CD8-positive, alpha-beta memory T cell (primary cell): ENCODE measurements at places on chromosomes 1 and 21. TPM values are rescaled to one million over a fixed set of nuclear protein-coding genes. Genes with fewer than 3 reads are reported as not detected.

The KCND3 gene
- total RNA-seq: not detected

The FCGR2B gene
- 0.33 TPM for total RNA-seq

DNA sequence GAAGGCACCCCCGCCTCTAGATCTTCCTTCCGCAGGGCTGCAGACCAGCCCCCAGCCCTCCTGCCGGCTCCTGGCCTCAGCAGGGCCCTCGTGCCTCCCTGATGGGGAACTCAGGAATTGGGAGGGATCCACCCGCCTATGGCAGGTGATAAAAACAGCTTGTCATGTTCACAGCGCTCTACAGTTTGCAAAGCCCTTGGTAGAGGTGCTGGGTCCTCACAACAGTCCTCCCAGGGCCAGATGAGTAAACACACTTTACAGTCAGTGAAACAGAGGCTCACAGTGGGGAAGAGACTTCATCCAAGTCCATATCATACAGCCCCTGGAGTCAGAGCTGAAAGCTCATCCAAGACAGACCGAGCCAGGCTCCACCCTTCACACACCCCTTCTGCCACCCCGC lies 97.0 kb upstream of the IFFO2 start:
- DNase-seq: no peak

GRCh38 chr1:17893891-17894631 lies 138.9 kb downstream of the ACTL8 start:
- no peak for DNase-seq

DNA sequence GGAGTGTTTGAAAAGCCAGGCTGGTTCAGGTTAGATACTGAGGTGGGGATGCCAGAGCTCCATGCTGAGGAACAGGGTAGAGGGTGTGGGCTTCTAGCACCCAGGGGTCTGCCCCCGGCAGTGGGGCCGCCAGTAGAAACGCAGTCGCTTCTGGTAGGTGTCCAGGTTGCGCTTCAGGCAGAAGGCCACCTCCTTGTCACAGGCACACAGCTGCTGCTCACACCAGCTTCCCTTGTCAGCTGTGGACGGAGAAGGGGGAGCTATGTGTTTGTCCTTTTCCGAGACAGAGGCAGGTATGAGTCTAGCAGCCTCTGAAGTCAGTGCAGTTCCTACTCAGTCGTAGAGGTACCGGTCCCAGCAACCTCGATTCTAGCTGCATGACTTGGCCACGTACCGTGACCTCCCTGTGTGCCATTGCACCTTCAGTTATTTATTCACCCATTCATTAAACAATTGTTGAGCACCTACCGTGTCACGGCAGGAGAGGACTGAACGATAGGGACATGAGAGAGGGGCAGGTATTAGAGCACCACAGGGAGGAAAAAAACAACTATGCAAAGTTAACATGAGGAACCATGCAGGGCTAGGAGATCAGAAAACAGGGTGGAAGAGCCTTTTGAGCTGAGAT lies 5.2 kb downstream of the PLA2G2D start:
- DNase-seq: no peak

- DNase-seq: no peak
Measured at GRCh38 chr1:75861831-75862230, 65.1 kb downstream of the MSH4 start.

GRCh38 chr1:61442544-61442943 lies 282.4 kb downstream of the TM2D1 start:
- no peak for DNase-seq
